ENCODE measurements at places on chromosomes 13 and 19. TPM values are rescaled to one million over a fixed set of nuclear protein-coding genes. Genes with fewer than 3 reads are reported as not detected.

The CGB1 gene
- total RNA-seq: not detected

The SCN1B gene
- 4.3 TPM for total RNA-seq

The SYNE4 gene
- not detected for total RNA-seq

The MYBPC2 gene
- total RNA-seq: not detected

The FUZ gene
- 50.1 TPM for total RNA-seq

The MBD3L3 gene
- total RNA-seq: not detected

The LNX2 gene
- total RNA-seq: 4.1 TPM

The TEX101 gene
- total RNA-seq: not detected

The PCDH9 gene
- 0.58 TPM for total RNA-seq

The MEIOSIN gene
- 0.35 TPM for total RNA-seq

The ADGRE1 gene
- total RNA-seq: 15.0 TPM

The EPS8L1 gene
- total RNA-seq: 24.1 TPM

The CEACAM3 gene
- not detected for total RNA-seq

The NRTN gene
- 15.0 TPM for total RNA-seq

The SLC10A2 gene
- not detected for total RNA-seq

The FBXL3 gene
- total RNA-seq: 32.2 TPM

The MEDAG gene
- not detected for total RNA-seq

The SULT2A1 gene
- not detected for total RNA-seq

The PLEKHF1 gene
- total RNA-seq: 31.4 TPM

The OVOL3 gene
- not detected for total RNA-seq

The ZNF540 gene
- total RNA-seq: not detected

The LIM2 gene
- not detected for total RNA-seq

The KLHL1 gene
- not detected for total RNA-seq

The CEACAM1 gene
- total RNA-seq: 0.09 TPM

The C1QTNF9B gene
- total RNA-seq: 1.1 TPM

The ATP12A gene
- total RNA-seq: not detected

The LAIR2 gene
- not detected for total RNA-seq

The PSG1 gene
- not detected for total RNA-seq

The FAM216B gene
- total RNA-seq: not detected

The ZNF790 gene
- 8.4 TPM for total RNA-seq

The GPATCH1 gene
- 5.4 TPM for total RNA-seq

The ELAVL3 gene
- not detected for total RNA-seq

The GPR4 gene
- total RNA-seq: not detected

The CFD gene
- total RNA-seq: 9.9 TPM

The CNFN gene
- not detected for total RNA-seq

The IL17D gene
- total RNA-seq: 0.12 TPM

The NMRK2 gene
- not detected for total RNA-seq

The C3 gene
- total RNA-seq: 6.5 TPM

The PPM1N gene
- total RNA-seq: 35.2 TPM

The NLRP7 gene
- total RNA-seq: not detected

The FBXO17 gene
- 142 TPM for total RNA-seq

The ZNF345 gene
- total RNA-seq: 0.17 TPM

The ZNF223 gene
- 3.2 TPM for total RNA-seq

The ACER1 gene
- not detected for total RNA-seq

The KRTDAP gene
- not detected for total RNA-seq

The NAXD gene
- total RNA-seq: 9.4 TPM

The GRK1 gene
- not detected for total RNA-seq

The ANGPTL8 gene
- total RNA-seq: not detected

The ZNF534 gene
- not detected for total RNA-seq

The CYSLTR2 gene
- total RNA-seq: not detected

The RGL3 gene
- 3.3 TPM for total RNA-seq

The ZNF221 gene
- total RNA-seq: 2.7 TPM

The TTC9B gene
- not detected for total RNA-seq

The FPR2 gene
- total RNA-seq: 1.1 TPM

The COL4A2 gene
- 370 TPM for total RNA-seq

The IGFL2 gene
- not detected for total RNA-seq

The RGS9BP gene
- 2.1 TPM for total RNA-seq

The TLE6 gene
- 21.3 TPM for total RNA-seq

Data from Caki2 (cell line).